ENCODE measurements at places on chromosomes 12 and 14.
A peak's percentile ranks its signal among the peaks of the same experiment; 100 is the strongest.

DNA sequence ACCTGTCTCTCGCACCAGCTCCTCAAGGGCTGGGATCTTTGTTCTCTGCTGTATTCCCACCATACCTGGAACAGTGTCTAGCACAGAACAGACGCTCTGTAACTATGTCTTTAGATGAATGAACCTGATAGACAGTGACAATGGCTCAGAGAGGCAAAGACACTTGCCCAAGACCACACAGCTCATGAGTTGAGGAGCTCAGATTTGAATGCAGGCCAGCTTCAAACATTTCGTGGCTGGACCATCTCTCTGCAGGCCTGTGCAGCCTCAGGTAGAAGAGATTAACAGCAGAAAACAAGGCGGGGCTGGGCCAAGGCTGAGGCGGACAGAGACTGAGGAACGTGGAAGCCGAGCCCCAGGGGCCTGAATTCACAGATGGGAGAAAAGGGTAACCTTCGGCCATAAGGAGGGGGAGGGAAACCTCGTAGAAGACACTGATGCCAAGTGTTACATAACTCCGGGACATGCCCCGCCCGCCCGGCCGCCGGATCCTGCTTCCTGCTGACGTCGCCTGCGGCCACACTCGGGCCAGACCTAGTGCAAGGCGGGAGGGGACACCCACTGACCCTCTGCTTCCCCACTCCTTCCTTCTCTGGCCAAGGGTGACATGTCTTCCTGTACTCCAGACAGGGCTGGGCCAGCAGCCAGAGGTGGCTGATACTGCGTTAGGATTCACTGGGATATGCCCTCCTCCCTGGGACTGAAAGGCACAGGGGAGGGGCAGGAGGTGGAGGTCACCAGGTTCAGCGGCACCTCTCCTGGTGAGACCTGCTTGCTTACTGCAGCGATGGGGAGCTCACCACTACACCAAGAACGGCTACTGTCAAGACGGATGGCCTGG is 86.8 kb downstream of the RFLNA start:
- no peak for DNase-seq
- H3K4me3 ChIP-seq = no peak overlapping the region
- no peaks in the 10 kb centered on the region for H3K4me1 ChIP-seq
- H3K27me3 ChIP-seq = no peaks in the 10 kb centered on the region
- peaks cover 54% of the 10 kb centered on the region for H3K36me3 ChIP-seq
- H3K27ac ChIP-seq = no peak overlapping the region

DNA sequence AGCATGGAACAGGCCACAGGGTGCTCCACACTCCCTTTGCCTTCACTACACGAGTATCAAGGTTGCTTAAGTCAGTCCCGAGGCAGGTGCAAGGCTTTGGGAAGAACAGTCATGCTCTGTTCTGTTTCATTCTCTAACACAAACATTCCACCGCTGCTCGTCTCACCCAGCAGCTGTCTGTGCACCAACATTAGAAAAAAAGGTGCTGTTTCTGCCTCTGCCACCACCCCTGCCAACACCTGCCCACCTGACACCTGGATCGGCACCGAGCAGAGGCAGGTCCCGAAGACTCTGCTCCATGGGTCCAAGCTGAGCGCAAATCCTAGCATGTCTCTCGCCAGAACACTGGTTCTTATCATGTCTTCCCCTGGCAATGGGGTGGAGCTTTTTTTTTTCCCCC is 347.7 kb downstream of the TMEM132D start:
- no peaks in the 10 kb centered on the region for H3K4me1 ChIP-seq
- peaks cover 7% of the 10 kb centered on the region for H3K27me3 ChIP-seq
- H3K36me3 ChIP-seq = no peaks in the 10 kb centered on the region
- H3K4me3 ChIP-seq = no peak overlapping the region
- H3K27ac ChIP-seq = no peak overlapping the region
- no peak for DNase-seq

DNA sequence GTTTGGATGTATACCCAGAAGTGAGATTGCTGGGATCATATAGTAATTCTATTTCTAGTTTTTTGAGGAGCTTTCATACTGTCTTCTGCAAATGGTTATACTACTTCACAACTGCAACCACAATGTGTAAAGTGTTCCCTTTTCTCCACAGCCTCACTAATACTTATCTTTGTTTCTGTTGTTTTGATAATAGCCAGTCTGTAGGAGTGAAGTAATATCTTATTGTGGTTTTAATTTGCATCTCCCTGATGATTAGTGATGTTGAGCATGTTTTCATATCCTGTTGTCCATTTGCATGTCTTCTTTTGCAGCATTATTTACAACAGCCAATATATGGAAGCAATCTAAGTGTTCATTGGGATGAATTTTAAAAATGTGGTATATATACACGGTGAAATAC is 29.9 kb downstream of the GABARAPL1 start:
- DNase-seq = no peak
- H3K4me1 ChIP-seq = no peaks in the 10 kb centered on the region
- H3K27ac ChIP-seq = no peak overlapping the region
- H3K36me3 ChIP-seq = no peaks in the 10 kb centered on the region

GRCh38 chr14:68762953-68763764 is 29.7 kb downstream of the ZFP36L1 start:
- no peaks in the 10 kb centered on the region for H3K36me3 ChIP-seq
- peak; percentile 33 for DNase-seq
- H3K27me3 ChIP-seq = no peaks in the 10 kb centered on the region
- H3K4me1 ChIP-seq = peaks cover 13% of the 10 kb centered on the region

- no peak overlapping the region for H3K4me3 ChIP-seq
- no peaks in the 10 kb centered on the region for H3K27me3 ChIP-seq
- H3K4me1 ChIP-seq = no peaks in the 10 kb centered on the region
- no peaks in the 10 kb centered on the region for H3K36me3 ChIP-seq
- no peak overlapping the region for H3K27ac ChIP-seq
Observed at GRCh38 chr14:56555921-56556570, 23.6 kb upstream of the TMEM260 start.

- no peaks in the 10 kb centered on the region for H3K27me3 ChIP-seq
- no peak for DNase-seq
- H3K36me3 ChIP-seq = no peaks in the 10 kb centered on the region
- H3K4me3 ChIP-seq = no peak overlapping the region
Observed at GRCh38 chr12:42893803-42894202, 304.3 kb upstream of the PRICKLE1 start.

DNA sequence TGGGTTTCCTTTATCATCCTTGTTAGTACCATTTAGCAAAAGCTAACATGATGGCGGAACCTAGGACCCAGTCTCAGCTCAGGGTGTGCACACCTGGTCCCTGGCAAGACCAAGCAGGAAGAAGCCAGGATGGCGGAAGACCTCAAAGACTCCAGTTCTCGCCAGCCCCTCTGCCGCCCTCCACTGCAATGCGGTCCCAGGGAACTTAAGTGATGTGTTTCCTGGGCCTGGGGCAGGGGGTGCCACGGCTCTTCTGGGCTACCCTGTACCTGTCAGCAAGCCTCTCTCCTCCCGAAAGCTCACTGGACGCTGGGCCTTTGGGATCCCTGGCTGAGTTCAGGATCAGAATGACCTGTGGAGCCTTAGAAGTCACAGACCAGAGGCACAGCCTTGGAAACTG is 71.3 kb downstream of the FBXL14 start:
- no peaks in the 10 kb centered on the region for H3K36me3 ChIP-seq
- peak overlapping the region; percentile 48 for H3K27ac ChIP-seq
- H3K27me3 ChIP-seq = peaks cover 48% of the 10 kb centered on the region
- no peak for DNase-seq
- H3K4me3 ChIP-seq = no peak overlapping the region
- H3K4me1 ChIP-seq = peaks cover 4% of the 10 kb centered on the region

DNA sequence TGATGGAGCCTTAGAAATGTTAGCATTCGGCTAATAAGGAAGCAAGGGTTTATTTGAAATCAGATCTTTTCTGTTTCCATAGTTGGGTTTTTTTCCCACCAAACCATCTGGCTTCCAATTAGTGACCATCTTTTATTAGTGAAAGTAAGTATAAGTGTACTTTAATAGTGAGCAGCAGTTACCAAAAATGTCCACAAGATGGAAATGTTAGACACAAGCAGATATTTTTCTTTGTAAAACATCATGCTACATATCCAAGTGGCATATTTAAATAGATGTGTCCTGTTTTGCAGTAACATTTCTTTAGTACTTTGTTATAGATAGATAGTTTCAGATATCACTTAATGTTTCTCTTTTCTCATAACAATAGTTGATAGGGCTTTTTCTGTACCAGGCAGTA is 28.8 kb downstream of the YEATS4 start:
- H3K4me3 ChIP-seq = no peak overlapping the region
- H3K36me3 ChIP-seq = peaks cover 64% of the 10 kb centered on the region

- no peaks in the 10 kb centered on the region for H3K36me3 ChIP-seq
- H3K4me1 ChIP-seq = no peaks in the 10 kb centered on the region
- H3K27me3 ChIP-seq = peaks cover 93% of the 10 kb centered on the region
- no peak overlapping the region for H3K4me3 ChIP-seq
- no peak for DNase-seq
- H3K27ac ChIP-seq = no peak overlapping the region
Observed at GRCh38 chr12:53947743-53948142, 7.0 kb upstream of the HOXC12 start.

- peaks cover 2% of the 10 kb centered on the region for H3K27me3 ChIP-seq
- no peaks in the 10 kb centered on the region for H3K36me3 ChIP-seq
- no peak overlapping the region for H3K4me3 ChIP-seq
- H3K27ac ChIP-seq = no peak overlapping the region
- H3K4me1 ChIP-seq = no peaks in the 10 kb centered on the region
Observed at GRCh38 chr12:68497107-68497506, 113.6 kb upstream of the RAP1B start.

DNA sequence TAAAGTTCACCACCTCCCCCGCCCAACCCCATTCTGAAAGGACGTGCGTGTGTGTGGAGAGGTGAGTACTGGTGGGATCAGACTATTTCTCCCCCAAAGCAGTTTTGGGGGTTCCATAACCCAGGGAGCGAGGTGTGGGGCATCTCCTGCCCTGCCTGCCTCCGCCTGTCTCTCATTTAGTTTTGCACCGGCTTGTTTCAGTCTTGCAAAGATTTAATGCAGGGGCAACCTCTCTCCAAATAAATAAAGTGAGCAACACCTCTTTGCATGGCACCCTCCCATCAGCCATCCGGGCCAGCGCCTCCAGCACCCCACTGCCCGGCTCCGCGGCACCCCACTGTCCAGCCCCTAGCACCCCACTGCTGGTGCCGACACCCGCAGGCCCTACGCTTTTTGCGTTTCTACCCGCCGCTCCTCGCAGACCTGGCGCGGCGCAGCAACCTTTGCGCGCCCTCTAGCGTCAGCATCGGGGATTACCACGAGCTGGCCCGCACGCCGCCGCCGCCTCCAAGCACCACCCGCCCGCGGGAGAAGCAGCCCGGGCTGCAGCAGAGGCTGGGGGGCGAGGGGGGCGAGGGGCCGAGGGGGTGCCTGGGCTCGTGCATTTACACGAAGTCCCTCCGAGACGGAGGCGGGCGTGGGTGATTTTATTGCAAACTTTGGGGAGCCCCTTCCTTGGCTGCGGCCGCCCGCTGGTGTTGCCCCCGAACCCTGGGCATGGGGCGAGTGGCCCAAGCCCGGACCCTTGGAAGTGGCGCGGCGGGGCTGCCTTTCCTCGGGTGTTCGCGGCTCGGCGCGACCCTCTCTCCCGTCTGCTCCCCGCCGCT is 55.8 kb upstream of the VRK1 start:
- H3K4me1 ChIP-seq = peaks cover 2% of the 10 kb centered on the region
- peak; percentile 66 for DNase-seq
- H3K36me3 ChIP-seq = no peaks in the 10 kb centered on the region
- peak overlapping the region; percentile 38 for H3K4me3 ChIP-seq

DNA sequence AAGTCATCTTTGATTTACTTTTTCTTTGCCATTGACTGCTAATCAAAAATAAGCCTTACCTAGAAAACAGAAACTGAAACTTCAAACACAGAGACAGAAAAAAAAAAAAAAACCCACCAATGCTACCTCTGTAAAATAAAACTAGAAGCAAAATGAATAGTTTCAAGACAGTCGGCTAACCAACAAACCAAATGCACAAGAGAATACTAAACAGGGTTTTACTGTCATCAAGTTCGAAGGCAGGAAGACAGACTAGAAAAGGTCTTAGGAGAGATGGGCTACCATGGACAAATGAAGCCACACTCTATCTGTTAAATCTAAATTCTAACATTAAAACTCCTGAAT is 59.5 kb downstream of the SEL1L start:
- no peak overlapping the region for H3K27ac ChIP-seq
- DNase-seq = no peak
- no peaks in the 10 kb centered on the region for H3K4me1 ChIP-seq
- peaks cover 8% of the 10 kb centered on the region for H3K36me3 ChIP-seq
- H3K4me3 ChIP-seq = no peak overlapping the region

DNA sequence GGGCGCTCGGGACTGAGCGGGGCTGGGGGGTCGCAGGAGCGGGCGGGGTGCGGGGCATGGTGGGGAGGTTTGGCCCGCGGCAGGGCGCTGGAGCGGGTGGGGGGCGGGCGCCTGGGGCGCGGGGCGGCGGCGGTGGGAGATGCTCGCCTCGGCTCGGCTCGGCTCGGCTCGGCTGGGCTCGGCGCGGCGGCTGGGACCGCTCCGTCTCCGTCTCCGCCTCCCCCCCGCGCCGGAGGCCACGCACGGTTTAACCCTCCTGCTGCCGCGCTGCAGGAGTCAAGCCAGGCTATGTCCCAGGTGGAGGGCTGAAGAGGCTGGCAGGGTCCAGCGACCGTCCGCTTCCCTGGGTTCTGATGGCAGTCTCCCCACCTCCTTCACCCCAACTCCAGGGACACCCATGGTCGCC is at the start of gene PIANP:
Gene PIANP, minus strand, starts transcription at position 170 of the 406 bp plus-strand sequence. CDS start 2,754 bp downstream, outside the sequence.
- peak within 1 kb of the TSS; percentile 26 for H3K27ac ChIP-seq
- peak within 1 kb of the TSS; percentile 81 for H3K4me3 ChIP-seq
- H3K27me3 ChIP-seq = peaks cover 7% of the 10 kb centered on the region
- H3K4me1 ChIP-seq = peaks cover 16% of the 10 kb centered on the region
- DNase-seq = peak; percentile 23

GRCh38 chr12:114685320-114685781 is 1.4 kb upstream of the TBX3 start:
- no peak overlapping the region for H3K4me3 ChIP-seq
- no peak overlapping the region for H3K27ac ChIP-seq
- peaks cover 99% of the 10 kb centered on the region for H3K27me3 ChIP-seq
- no peaks in the 10 kb centered on the region for H3K36me3 ChIP-seq
- no peak for DNase-seq
- peaks cover 14% of the 10 kb centered on the region for H3K4me1 ChIP-seq

DNA sequence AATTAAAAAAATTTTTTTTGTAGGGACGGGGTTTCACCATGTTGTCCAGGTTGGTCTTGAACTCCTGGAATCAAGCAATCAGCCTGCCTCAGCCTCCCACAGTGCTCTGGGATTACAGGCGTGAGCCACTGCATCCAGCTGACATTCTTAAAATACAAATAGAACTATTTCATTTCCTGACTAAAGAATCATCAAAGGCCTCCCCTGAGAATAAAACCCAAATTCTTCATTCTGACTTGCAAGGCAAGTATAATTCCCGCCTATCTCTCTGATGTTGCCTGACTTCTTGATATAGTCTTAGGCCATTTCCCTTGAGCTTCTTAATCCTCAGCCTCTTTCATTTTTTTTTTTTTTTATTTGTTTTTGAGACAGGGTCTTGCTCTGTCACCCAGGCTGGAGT is 4.4 kb upstream of the BICD1 start:
- no peak overlapping the region for H3K4me3 ChIP-seq
- H3K4me1 ChIP-seq = peaks cover 8% of the 10 kb centered on the region
- no peak for DNase-seq
- no peak overlapping the region for H3K27ac ChIP-seq
- no peaks in the 10 kb centered on the region for H3K36me3 ChIP-seq
